ENCODE measurements at places on chromosomes 12 and 14.

DNA sequence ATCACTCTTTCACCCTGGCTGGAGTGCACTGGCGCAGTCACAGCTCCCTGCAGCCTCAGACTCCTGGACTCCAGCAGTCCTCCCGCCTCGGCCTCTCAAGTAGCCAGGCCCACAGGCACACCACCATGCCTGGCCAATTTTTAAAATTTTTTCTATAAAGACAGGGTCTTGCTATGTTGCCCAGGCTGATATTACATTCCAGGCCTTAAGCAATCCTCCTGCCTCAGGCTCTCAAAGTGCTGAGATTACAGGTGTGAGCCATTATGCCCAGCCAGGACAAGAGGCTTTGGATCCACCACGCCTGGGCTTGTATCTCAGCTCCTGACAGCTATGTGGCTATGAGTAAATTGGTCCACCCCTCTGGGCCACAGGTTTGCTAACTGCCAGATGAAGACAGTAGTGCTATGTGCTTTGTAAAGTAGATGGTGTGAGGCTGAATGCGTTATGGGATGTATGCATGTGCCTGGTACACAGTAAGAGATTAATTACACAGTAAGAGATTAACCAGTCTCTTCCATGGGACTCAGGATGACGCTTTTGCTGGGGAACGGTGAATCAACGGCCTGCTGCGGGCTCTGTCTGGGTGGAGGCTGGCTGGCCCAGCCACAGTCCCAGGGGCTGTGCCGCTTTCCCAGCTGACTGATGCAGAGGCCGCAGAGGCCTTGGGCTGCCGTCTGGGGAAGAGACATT lies 53.3 kb upstream of the NCOR2 start:
- no peak for DNase-seq

DNA sequence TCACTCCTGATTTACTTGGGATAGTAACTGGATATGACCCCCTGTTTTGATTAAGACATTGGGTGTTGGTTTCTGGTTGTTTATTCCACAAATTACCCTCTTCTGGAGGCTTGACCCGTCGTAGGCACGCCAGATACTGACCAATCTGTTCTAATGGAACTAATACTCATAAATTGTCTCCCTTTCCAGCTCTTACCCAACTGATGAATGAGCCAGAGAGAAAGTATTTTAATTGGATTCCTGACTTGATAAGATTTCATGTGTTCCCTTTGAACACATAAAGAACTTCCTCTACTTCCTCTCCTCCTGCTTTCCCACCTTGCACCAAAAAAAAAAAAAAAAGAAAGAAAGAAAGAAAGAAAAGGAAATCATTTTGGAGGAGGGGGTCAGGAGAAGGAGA lies 340.9 kb downstream of the PCNX1 start:
- no peak for DNase-seq

- no peak for DNase-seq
Measured at GRCh38 chr14:20215196-20215595, 8.3 kb upstream of the OR11H6 start.

GRCh38 chr12:52383331-52383730 lies 2.1 kb downstream of the KRT84 start:
- no peak for DNase-seq

GRCh38 chr12:57803319-57803893 lies 15.1 kb downstream of the AVIL start:
- DNase-seq, result no peak

DNA sequence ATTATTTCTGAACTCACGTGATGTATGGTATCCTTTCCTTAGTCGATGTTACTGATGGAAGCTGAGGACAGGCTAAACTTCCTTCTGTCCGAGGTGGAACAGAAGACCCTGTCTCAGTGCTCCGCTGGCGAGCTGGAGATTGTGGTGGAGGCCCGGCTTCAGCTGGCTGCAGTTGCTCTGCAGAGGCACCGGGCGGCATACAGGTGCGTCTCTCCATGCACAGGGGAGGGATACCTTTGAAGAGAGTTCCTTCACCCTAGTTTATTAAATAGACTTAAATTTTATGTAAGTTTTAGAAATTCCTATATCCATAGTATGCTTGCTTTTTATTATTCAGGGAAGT lies 186.7 kb upstream of the NEDD1 start:
- no peak for DNase-seq

- DNase-seq, result no peak
Measured at GRCh38 chr12:30243426-30243825, 452.2 kb downstream of the IPO8 start.

- no peak for DNase-seq
Measured at GRCh38 chr14:63770187-63770807, 42.4 kb upstream of the SGPP1 start.

- DNase-seq, result no peak
Measured at GRCh38 chr12:80087486-80088213, 11.7 kb upstream of the OTOGL start.

DNA sequence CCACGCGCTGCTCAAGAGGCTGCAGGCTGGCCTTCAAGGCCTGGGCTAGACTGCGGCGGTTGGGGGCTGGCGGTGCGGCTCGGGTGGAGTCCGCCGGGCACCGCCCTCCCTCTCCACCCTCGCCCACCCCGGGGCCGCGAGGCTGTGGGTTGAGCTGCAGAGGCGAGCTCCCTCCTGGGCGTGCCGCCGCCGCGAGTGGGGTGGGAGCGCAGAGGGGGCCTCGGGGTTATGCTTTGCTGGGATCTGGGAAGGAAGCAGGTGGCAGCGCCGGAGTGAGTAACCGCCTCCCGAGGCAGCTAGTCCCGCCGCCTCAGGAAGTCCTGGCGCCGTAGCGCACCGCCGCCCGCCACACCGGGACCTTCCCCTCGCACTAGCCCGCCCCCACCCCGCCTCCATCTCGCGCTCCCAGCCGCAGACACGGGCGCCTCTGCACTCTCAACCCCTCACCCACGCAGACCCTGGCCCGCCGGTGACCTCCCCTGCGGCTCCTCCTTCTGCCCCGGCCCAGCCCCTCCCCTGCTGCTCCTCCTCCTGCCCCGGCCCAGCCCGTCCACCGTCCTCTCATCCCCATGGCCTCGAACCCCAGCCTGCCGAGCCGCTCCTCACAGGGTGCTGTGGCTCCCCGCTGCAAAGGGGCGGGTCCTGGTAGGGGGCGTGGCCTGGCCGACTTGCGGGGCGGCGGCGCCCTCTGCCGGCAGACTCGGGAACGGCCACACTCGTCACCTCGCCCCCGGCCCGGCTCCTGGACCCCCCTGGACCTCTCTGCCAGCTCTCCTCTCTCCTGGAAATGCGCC lies 16.6 kb downstream of the TAMALIN start:
- DNase-seq, result peak; percentile 84

DNA sequence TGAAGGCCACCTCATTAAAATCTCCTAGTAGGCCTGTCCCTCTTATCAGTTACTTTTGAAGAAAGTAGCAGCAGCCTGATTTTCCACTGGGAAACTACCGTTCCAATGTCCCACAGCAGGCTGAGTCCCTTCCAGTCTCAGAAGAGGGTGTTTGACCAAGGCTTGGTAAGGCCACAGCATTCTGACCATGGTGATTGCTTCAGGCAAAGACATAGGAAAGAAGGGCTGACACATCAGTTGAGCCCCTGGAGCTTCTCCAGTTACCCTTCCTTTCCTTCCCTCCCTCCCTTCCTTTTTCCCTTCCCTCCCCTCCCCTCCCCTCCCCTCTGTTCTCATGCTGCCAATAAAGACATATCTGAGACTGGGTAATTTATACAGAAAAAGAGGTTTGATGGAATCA lies 234.3 kb upstream of the NOS1 start:
- DNase-seq, result no peak

- no peak for DNase-seq
Measured at GRCh38 chr14:45610318-45610717, 357.3 kb upstream of the MIS18BP1 start.

DNA sequence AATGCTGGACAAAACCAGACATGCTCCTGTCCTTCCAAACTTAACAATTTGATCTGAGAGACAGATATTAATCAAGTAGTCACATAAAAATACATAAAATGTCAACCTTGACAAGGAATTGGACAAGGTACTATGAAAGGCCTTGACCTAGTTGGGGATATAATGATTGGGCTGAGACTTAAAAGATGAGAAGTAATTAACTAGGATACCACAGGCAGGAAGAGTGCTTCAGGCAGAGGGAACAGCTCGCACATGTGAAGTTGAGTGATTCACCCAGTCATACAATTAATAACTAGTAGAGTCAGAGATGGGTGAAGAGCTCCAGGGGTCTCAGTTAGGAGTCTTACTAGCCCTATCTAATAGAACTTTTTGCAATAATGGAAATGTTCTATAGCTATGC lies 259.5 kb downstream of the MSRB3 start:
- DNase-seq, result no peak

DNA sequence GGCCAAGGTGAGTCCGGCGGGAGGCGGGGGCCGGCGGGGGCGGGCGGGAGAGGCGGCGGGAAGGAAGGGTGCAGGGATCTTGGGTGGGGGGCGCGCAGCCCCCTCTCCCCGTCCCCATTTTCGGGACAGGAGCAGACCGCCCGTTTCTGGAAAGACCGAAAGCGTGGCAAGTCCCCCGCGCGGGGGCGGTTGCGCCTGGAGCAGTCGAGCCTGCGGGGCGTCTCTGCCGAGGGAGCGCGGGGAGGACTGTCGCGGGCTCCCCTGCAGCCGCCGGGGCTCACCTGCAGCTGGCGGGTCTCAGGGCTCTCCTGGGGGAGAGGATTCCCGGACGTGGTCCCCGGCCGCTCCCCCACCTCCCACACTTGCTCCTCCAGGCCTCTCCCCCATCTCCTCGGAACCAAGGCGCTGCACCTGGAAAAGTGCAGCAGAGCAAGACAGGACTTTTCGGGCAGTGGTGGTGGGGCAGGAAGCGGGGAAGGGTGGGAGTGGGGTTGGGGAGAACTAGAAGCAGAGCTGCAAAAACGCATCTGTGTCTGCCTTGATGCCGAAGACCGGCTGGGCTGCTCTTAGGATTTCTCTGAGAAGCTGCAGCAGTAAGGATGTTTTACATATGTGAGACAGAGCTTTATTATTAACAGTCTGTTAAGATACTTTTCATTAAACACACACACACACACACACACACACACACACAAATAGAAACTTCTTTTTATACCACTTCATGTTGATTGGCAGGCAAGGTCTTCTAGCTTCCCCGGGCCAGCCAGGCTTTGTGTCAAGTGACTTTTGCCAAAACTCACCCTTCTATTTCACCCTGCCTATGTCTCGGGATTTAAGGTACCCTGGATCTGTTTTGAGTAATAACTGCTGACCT lies 677 bp downstream of the C12orf75 start:
- DNase-seq, result no peak

GRCh38 chr12:132071040-132071810 lies 72.9 kb downstream of the DDX51 start:
- no peak for DNase-seq

- no peak for DNase-seq
Measured at GRCh38 chr12:11555743-11556625, 93.5 kb upstream of the ETV6 start.

DNA sequence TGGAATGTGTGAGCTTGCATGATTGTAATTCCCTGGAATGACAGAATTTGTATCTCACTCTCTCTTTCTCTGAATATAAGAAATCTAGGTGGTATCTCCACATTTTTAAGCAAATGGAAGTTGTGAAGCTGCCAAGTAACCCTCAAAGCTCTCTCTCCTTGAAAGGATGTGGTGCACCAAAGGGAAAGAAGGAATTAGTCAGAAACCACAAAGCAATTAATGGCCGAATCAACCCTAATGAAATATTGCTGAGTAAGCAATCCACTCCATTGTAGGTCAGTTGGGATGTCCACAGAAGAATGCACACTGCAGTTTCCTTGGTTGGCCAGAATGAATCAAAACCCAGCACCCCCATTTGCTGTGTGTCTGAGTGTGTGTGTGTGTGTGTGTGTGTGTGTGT lies 153.5 kb downstream of the KCNA5 start:
- no peak for DNase-seq

- no peak for DNase-seq
Measured at GRCh38 chr14:62189698-62190097, 427.5 kb downstream of the SNAPC1 start.

DNA sequence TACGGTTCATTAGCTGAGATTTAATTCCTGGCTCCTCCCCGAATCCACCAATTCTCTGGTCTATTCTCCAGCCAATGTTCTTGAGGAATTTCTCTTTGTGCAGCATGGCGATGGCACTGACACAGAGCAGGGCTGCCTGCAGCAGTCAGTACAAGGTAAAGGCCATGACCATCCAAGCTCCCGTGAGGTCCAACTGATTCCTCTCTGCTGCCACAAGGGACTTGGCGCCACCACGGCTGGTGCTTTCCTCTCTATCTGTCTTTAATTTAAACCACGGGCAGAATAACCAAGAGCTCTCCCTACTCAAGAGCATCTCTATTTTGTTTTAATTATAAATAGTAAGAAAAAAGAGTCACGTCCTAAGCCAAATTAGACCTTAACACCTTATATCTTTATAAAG lies 12.1 kb downstream of the TMEM116 start:
- no peak for DNase-seq

DNA sequence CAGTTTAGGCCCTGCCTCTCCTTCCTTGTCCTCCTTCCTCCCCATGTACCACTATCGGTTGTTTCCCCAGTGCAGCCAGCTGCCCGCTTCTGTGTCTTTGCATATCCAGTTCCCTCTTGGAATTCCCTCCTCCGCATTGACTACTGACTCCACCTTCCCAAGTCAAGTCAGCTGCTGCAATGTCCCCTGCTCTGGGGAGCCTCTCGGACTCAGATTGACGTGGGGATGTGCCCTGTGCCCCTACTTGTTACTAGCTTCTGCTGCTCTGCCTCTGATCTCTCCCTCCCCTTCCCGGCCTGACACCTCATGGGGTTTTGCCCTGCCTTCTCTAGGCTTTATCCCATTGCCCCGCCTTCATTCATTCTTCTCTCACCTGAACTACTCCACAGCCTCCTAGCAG lies 2.1 kb upstream of the CD9 start:
- no peak for DNase-seq

DNA sequence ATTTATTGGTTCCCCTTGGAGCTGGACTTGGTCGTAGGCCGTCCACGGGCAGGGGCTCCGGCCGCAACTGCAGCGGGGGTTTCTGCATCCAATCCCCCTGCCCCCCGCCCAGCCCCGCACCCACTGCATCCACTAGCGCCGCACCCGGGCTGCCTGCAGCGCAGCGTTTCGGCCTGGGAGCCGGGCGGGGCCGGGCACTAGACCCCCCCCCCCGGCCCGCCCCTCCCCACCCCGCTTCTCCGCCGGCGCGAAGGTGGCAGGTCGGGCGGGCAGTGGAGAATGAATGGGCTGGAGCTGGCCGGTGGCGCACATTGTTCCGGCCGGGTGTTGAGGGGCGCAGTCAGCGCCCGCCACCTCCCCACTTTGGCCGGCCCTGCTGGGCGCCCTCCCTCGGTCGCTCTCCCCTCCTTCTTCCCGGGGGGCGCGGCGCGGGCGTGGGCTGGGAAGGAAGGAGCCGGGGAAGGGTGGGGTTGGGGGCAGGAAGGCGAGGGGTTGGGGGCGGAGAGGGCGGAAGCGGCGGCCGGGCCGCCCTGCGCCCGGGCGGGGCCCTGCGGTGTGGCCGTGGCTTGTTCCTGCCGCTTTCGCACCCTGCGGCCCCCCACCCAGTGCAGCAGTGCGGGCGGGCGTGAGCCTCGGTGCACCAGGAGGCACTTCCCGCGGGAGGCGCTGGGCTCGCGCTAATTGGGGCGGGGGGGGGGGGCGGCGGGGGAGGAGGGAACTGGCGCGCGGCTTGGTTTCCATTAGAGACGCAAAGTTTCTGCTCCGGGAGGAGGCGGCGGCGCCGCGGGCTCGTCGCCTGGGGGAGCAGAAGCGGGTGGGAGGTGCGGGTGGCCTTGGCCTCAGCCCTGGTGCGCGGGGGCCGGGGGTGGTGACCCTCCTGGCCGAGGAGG lies 841 bp downstream of the CALM1 start:
- peak; percentile 29 for DNase-seq

GRCh38 chr14:98154254-98154653 lies 1117.7 kb downstream of the BCL11B start:
- DNase-seq, result no peak

- no peak for DNase-seq
Measured at GRCh38 chr14:100891051-100891450, 12.5 kb downstream of the RTL1 start.

Data from stimulated activated CD8-positive, alpha-beta memory T cell treated with anti-CD3 and anti-CD28 coated beads, Interleukin-4, amount 100 ng/mL, for 1 hour (primary cell).